Mammary microvascular endothelial cell (primary cell): ENCODE measurements at places on chromosomes 7 and 10. TPM values are rescaled to one million over a fixed set of nuclear protein-coding genes. Genes with fewer than 3 reads are reported as not detected.

ADCK2 gene
- 25.5 and 26.5 TPM in 2 replicates for total RNA-seq

CYP2C9 gene
- total RNA-seq, result not detected in 2 replicates

RELN gene
- 25.9 and 27.9 TPM in 2 replicates for total RNA-seq

CCDC6 gene
- total RNA-seq, result 18.3 and 19.4 TPM in 2 replicates

PRKRIP1 gene
- total RNA-seq, result 14.7 and 16.9 TPM in 2 replicates

KRIT1 gene
- 24.8 and 27.2 TPM in 2 replicates for total RNA-seq

UPK3B gene
- 1.1 TPM in 1 of 2 replicates, not detected in the other for total RNA-seq

MYOF gene
- 256 and 267 TPM in 2 replicates for total RNA-seq

PPRC1 gene
- total RNA-seq, result 20.3 and 23.4 TPM in 2 replicates

GIMAP6 gene
- total RNA-seq, result 85.8 and 89.9 TPM in 2 replicates

LYZL2 gene
- not detected in 2 replicates for total RNA-seq

BICC1 gene
- 0.15 TPM in 1 of 2 replicates, not detected in the other for total RNA-seq

VSIR gene
- total RNA-seq, result 47.2 and 59.2 TPM in 2 replicates

MBLAC1 gene
- total RNA-seq, result 4.7 and 5.0 TPM in 2 replicates

BAIAP2L1 gene
- 2.4 and 4.1 TPM in 2 replicates for total RNA-seq

TCAF2 gene
- total RNA-seq, result 16.5 and 19.4 TPM in 2 replicates

CLRN3 gene
- total RNA-seq, result not detected in 2 replicates

PRR15 gene
- 0.30 TPM in 1 of 2 replicates, not detected in the other for total RNA-seq

DMBT1 gene
- not detected in 2 replicates for total RNA-seq

MTG1 gene
- total RNA-seq, result 33.1 and 38.0 TPM in 2 replicates

STOX1 gene
- 0.59 TPM in 1 of 2 replicates, not detected in the other for total RNA-seq

CCL24 gene
- not detected in 2 replicates for total RNA-seq

FGFR2 gene
- 0.10 and 0.13 TPM in 2 replicates for total RNA-seq

SLC4A2 gene
- total RNA-seq, result 123 and 130 TPM in 2 replicates

FOXI2 gene
- not detected in 2 replicates for total RNA-seq

CXCL12 gene
- total RNA-seq, result 16.2 and 19.4 TPM in 2 replicates

SHH gene
- total RNA-seq, result 0.20 and 0.33 TPM in 2 replicates

TRIM4 gene
- 24.0 and 25.8 TPM in 2 replicates for total RNA-seq

SRRM3 gene
- total RNA-seq, result 0.10 and 0.93 TPM in 2 replicates

C10orf143 gene
- 1.1 TPM in 1 of 2 replicates, not detected in the other for total RNA-seq

SPDYE2B gene
- not detected in 2 replicates for total RNA-seq

MMD2 gene
- not detected in 2 replicates for total RNA-seq

C10orf53 gene
- not detected in 2 replicates for total RNA-seq

ENKUR gene
- total RNA-seq, result 0.39 and 0.47 TPM in 2 replicates

PDE1C gene
- total RNA-seq, result 7.2 and 9.5 TPM in 2 replicates

COL13A1 gene
- 57.4 and 77.5 TPM in 2 replicates for total RNA-seq

HTR7 gene
- not detected in 2 replicates for total RNA-seq

CC2D2B gene
- total RNA-seq, result not detected in 2 replicates

PTPN20 gene
- total RNA-seq, result not detected in 2 replicates

SYNPO2L gene
- not detected in 2 replicates for total RNA-seq

AP4M1 gene
- total RNA-seq, result 16.1 and 18.5 TPM in 2 replicates

SPDYE9 gene
- total RNA-seq, result not detected in 2 replicates

GJD4 gene
- not detected in 2 replicates for total RNA-seq

LIPK gene
- total RNA-seq, result not detected in 2 replicates

FGL2 gene
- 0.25 TPM in 1 of 2 replicates, not detected in the other for total RNA-seq

KIAA1549 gene
- 3.1 and 3.8 TPM in 2 replicates for total RNA-seq

ASAH2 gene
- total RNA-seq, result 0.64 and 1.00 TPM in 2 replicates

CALHM1 gene
- not detected in 2 replicates for total RNA-seq

NRP1 gene
- 134 and 152 TPM in 2 replicates for total RNA-seq

GRID1 gene
- total RNA-seq, result 0.07 TPM in 1 of 2 replicates, not detected in the other

LIPJ gene
- not detected in 2 replicates for total RNA-seq

EVX1 gene
- not detected in 2 replicates for total RNA-seq

ZNF107 gene
- total RNA-seq, result 1.9 and 2.1 TPM in 2 replicates

FKBP6 gene
- total RNA-seq, result not detected in 2 replicates
